ENCODE measurements at places on chromosomes 1 and 21. TPM values are rescaled to one million over a fixed set of nuclear protein-coding genes. Genes with fewer than 3 reads are reported as not detected.

GRCh38 chr1:197355248-197355995, 87.4 kb downstream of the CRB1 start:
- no peaks in the 10 kb centered on the region for H3K4me1 ChIP-seq
- no peaks in the 10 kb centered on the region for H3K36me3 ChIP-seq
- no peak for DNase-seq
- H3K4me3 ChIP-seq, result no peak overlapping the region
- no peaks in the 10 kb centered on the region for H3K27me3 ChIP-seq
- no peak overlapping the region for H3K27ac ChIP-seq

DNA sequence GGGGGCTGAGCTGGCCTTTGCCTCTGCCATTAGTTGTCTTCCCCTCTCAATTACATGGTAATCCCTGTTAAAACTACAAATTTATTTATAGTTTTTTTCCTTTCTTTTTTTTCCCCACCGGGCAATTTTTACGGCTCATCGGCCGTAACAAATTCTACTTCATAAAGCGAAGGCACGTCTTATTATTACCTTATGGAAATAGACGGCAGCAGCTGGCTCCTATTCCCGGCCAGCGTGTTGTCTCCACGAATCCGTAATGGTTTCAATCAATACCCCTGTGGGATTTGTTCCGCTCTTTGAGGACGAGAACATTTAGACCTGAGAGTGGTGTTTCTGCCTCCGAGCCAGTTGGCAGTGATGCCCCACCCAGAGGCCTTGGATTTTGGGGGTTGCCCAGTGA, 52.4 kb upstream of the IGSF21 start:
- no peaks in the 10 kb centered on the region for H3K36me3 ChIP-seq
- H3K4me1 ChIP-seq, result no peaks in the 10 kb centered on the region
- H3K27me3 ChIP-seq, result peaks cover 63% of the 10 kb centered on the region
- no peak overlapping the region for H3K4me3 ChIP-seq
- H3K27ac ChIP-seq, result no peak overlapping the region
- no peak for DNase-seq

DNA sequence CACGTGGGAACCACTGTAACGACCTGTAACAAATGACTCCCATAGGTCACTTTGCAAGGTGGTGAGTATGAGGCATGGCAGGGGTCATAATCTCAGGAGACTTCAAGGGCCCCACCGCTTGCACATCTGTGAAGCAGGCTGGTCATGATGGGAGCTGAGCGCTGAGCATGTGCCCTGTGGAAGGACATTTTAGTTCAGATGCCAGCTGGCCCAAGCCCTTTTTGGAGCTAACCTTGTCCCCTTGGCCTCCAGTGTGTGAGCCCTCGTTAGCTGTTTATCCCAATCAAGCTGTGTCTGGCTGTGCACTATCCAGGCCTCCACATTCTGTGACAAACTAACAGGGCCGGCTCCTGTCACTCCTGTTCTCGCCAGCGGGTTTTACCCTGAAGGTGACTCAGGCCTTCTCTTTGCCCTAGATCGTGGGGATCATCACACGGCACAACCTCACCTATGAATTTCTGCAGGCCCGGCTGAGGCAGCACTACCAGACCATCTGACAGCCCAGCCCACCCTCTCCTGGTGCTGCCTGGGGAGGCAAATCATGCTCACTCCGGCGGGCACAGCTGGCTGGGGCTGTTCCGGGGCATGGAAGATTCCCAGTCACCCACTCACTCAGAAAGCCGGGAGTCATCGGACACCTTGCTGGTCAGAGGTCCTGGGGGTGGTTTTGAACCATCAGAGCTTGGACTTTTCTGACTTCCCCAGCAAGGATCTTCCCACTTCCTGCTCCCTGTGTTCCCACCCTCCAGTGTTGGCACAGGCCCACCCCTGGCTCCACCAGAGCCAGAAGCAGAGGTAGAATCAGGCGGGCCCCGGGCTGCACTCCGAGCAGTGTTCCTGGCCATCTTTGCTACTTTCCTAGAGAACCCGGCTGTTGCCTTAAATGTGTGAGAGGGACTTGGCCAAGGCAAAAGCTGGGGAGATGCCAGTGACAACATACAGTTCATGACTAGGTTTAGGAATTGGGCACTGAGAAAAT, 7.6 kb downstream of the NPPA start:
- H3K4me3 ChIP-seq, result no peak overlapping the region
- no peak for DNase-seq
- peak overlapping the region; percentile 23 for H3K27ac ChIP-seq
- H3K36me3 ChIP-seq, result peaks cover 65% of the 10 kb centered on the region
- H3K4me1 ChIP-seq, result no peaks in the 10 kb centered on the region
- no peaks in the 10 kb centered on the region for H3K27me3 ChIP-seq

DNA sequence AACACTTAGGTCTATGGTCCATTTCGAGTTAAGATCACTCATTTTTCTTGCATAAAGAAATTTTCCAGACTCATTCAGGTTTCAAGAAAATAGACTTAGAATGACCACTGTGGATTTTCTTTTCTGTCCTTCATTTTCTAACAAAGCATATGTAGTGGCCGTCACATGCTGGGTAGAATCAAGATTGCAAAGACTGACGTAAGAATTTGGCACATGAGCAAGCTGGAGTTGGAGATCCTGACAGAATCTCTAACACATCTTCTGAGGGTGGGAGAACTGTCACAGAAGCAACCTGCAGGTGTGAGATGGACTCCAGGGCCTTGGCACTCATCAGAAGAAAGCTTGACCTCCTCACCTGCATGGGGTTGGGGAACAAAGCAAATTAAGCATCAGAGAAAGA, 28.6 kb downstream of the KIF26B start:
- no peak overlapping the region for H3K4me3 ChIP-seq
- no peak overlapping the region for H3K27ac ChIP-seq
- no peak for DNase-seq

- H3K4me3 ChIP-seq, result no peak overlapping the region
- peaks cover 5% of the 10 kb centered on the region for H3K4me1 ChIP-seq
- H3K27me3 ChIP-seq, result no peaks in the 10 kb centered on the region
- DNase-seq, result no peak
Measured at GRCh38 chr1:155202198-155202597, 5.5 kb downstream of the THBS3 start.

Gene PLA2G2F
- total RNA-seq, result not detected

Gene RASAL2
- 62.4 TPM for total RNA-seq

All from MCF 10A (cell line).